ENCODE measurements at places on chromosomes 16 and 17. TPM values are rescaled to one million over a fixed set of nuclear protein-coding genes. Genes with fewer than 3 reads are reported as not detected.

TMIGD1 gene
- total RNA-seq = not detected

FOXN1 gene
- total RNA-seq = not detected

HSD17B1 gene
- 0.67 TPM for total RNA-seq

DNA sequence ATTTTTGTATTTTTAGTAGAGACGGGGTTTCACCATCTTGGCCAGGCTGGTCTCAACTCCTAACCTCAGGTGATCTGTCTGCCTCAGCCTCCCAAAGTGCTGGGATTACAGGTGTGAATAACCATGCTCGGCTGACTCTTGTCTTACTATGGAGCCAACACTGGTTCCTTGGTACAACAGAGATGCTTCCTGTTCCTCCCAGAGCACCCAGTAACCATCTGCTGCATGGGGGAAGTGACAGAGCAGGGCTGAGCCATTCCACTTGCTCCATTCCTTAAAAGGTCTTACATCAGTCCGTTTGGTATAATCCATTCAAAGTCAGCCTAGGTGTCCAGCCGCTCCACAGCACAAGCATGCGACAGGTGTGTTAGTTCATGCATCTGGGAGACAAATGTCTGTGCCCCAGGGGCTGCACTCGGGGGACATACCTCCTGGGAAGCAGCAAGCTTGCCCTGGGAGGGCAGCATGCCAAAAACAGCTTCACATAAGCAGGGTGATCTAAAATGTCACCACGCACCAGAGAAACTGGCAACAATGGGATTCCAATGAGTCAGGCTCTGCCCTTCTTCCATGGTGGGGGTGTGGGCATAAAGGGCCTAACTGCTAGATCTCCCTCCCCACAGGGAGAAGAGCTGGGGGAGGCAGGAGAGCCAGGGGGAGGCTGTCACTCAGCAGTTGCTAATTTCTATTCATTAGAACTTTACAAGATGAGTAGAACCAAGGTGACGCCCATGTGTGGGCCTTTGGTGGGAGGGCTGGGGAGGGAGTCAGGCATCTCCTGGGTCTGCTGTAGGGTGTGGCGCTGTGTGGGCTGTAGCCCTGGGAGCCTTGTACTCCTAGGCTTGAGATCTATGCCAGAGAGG, 35.5 kb downstream of the PIPOX start:
- DNase-seq = no peak

DNA sequence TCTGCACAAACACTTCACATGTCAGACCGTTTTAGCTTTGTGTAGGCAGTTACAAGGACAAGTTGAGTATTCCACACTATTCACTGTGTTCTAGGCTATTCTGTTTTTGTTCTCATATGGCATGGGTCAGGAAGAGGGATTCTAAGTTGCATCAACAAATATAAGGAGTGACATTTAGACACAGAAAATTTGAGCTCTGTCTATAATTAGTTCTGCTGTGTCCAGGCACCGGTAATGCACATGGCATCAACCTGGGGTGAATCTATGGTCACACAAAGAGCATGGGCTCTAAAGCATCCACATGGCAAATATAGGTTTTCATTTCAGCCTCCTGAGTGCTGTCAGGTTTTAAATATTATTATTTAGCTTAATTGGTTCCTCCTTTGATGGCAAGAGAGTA, 130.4 kb upstream of the PMFBP1 start:
- no peak for DNase-seq

Measured in liver (tissue), 10 donors.